Caudate nucleus (tissue), 63 donors: ENCODE measurements at places on chromosomes 6 and 20.

DNA sequence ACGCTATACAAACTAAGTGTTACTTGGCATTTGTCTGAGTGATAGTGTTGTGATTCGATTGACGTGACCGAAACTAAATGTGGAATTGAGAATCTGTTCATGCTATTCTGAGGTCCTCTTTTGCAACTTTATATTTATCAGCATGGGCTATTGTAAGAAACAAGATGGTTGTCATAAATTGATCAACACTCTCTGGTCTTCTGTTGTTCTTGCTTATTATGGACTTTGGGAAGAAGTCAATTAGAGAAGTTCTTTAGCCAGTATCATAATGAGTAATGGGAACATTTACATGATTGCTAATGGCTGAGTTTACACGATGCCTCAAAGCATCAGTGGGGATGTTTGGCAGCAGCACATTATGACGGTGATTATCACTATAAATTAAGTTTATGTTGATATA lies 195.0 kb downstream of the CD83 start:
- DNase-seq, result no peak

DNA sequence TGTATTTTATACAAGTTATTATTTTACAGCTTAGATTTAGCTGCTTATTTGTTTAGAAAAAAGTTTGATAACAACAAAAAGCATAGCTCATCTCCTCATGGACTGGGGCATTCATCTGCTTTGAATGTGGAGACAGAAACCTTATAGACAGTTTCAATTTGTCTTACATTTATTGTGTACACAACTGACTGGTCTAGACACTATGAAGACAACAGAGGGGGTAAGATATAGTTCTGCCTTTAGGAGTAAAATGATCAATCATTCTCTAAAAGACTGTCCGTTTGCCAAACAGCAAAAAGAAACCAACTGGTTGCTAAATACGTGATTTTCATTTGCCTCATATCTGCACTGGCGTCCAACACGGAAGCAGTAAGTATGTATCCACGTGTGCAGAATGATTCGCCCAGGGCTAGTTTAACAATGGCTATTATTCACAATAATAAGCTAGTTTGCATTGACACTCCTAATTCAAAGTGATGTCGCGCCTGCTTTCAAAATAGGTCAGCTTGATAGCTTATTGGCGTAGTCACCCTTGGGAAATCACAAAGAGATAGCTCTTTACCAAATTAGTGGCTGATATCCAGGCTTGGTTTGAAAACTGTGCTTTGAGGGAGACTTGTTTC lies 153.6 kb downstream of the BMP2 start:
- no peak for DNase-seq

GRCh38 chr6:36968266-36968977 lies 13.9 kb downstream of the PI16 start:
- DNase-seq, result no peak

DNA sequence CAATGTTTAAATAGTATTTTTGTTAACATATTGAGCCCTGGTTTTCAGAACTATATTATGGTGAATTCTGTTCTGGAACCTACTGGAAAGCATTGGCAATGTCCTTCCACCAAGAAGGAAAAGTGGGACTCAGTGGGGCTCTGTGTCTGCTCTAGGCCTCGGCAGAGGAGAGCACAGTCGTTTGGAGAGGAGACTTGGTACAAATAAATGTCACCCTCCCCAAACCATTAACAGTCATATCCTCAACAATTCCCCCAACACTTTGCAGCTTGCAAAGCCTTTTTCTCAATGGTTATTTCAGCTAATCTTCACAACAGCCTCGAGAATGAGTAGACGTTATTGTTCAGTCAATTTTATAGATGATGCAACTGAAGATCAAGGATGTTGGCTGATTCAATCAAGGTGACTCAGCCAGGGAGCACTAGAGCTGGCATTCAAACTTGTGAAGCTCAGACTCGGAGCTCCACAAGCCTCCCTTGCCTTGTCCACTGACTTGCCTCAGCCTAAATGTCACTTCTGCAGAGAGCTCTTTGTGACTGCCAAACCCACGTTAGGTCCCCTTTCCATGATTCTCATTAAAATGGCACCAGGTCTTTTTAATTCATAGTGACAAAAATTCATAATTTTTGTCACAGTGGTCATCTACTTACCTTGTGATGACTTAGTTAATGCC lies 60.6 kb downstream of the TOX2 start:
- no peak for DNase-seq

- DNase-seq, result no peak
Observed at GRCh38 chr20:15395457-15395856, 1058.0 kb upstream of the FLRT3 start.

- no peak for DNase-seq
Observed at GRCh38 chr20:9534025-9534424, 19.6 kb downstream of the LAMP5 start.

DNA sequence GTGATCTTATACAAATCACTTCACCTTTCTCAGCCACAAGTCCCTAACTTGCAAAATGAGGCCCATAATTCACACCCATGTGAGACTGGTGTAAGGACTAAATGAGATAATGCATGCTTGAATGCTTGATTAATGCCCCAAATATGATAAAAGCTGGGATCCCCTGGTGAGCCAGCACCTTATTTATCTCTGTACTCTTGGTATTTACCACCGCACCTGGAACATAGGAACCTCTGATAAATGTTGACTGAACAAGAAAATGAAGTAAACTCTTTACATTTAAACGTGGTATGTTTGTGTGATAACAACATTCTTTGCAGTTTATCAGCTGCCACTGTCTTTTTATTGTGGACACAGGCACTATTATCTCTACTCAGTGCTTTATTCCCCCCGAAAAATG lies 2.5 kb upstream of the APOBEC2 start:
- DNase-seq, result no peak

- no peak for DNase-seq
Observed at GRCh38 chr20:8039042-8039441, 19.5 kb upstream of the TMX4 start.
